Activated CD4-positive, CD25-positive, alpha-beta regulatory T cell (primary cell): ENCODE measurements at places on chromosomes 1 and 21.

DNA sequence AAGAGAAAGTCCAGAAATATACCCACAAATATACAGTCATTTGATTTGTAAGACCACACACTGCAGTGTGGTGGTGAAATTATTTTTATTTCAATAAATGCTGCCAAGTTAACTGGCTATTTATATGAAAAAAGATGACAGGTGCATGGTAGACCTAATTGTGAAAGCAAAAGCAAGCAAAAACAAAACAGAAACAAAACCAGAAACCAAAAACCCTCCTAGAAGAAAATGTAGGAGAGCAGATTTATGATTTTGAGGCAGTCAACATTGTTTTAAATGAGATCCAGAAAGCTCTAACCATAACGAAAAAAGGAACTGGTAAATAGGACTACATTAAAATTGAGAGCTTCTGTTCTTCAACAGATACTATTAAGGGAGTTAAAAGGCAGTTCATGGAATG is 303.6 kb downstream of the PRDM2 start:
- no peak for DNase-seq

DNA sequence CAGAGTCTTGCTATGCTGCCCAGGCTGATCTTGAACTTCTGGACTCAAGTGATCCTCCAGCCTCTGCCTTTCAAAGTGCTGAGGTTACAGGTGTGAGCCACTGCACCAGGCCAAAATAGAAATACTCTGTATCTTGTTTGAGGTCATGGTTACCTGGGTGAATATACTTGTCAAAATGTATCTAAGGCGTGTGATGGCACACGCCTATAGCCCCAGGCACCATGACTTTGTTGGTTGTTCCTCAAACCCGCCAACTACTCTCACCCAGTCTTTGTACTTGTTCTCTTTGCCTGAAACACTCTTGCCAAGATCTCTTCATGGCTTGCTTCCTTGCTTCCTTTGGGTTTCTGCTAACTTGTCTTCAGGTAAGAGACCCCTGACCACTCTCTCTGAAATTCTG is 38.0 kb upstream of the RGS5 start:
- no peak for DNase-seq

DNA sequence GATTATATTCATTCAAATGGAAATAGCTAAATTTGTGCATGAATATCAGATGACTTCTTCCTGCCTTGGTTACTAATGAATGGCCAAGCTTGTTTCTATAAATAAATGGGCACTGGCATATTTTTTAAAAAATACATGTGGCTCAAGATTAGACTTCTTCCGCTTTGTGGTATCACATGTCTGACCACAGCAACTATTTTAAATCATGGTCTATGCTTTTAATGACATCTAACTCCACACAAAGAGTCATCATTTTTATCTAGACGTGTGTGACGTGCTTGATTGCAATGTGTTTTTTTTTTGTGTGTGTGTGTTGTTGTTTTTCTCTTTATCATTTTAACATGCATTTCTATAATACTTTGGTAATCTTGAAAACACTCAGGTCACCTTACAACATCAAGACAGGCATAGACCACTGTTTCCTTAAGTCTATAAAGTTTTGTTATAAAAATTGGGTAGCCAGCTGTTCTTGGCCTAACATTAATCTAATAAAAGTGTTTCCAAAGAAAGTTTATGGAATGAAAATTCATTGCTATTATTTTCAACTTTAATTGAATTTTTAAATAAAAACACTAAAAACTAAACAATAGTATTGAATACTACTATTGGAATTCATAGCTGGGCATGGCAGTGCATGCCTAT is 29.5 kb downstream of the RGS1 start:
- DNase-seq, result no peak

- DNase-seq, result no peak
Observed at GRCh38 chr1:29171089-29171488, 10.6 kb downstream of the SRSF4 start.

- no peak for DNase-seq
Observed at GRCh38 chr21:39429445-39429844, 16.1 kb downstream of the LCA5L start.

DNA sequence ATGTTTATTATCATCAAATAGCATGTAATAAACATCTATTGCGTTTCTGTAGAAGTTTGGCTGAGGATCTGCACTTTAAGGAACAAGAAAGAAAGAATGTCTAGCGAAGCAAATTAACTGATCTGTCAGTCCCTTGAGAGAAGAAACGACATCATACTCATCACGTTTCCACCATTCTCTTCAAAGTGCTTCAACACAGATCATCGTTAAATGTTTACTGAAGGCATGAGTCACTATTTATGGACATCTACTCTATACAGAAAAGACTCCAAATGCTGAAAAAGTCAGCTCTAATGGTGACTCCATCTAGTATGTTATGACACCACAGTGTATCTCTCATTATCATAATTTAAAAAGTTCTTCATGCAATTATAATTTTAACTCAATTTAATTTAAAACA is 369.1 kb downstream of the RGS7 start:
- DNase-seq, result no peak
